ENCODE measurements at places on chromosomes 5 and 9.

GRCh38 chr9:131304676-131305355 lies 15.3 kb downstream of the PLPP7 start:
- no peak for DNase-seq

DNA sequence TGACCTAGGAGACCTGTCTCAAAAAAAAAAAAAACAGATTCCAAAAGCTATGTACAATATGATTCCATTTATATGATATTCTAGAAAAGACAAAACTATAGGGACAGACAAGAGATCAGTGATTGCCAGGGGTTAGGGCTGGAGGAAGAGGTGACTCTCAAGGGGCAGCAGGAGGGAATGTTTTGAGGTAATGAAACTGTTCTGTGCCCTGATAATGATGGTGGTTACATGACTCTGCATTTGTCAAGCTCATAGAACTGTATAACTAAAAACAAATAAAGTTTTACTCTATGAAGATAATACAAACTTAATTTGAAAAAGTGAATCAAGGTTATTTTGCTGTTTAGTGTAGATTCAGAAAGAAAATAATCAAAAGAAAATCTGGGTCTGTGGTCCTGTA lies 125.3 kb upstream of the IQGAP2 start:
- no peak for DNase-seq

DNA sequence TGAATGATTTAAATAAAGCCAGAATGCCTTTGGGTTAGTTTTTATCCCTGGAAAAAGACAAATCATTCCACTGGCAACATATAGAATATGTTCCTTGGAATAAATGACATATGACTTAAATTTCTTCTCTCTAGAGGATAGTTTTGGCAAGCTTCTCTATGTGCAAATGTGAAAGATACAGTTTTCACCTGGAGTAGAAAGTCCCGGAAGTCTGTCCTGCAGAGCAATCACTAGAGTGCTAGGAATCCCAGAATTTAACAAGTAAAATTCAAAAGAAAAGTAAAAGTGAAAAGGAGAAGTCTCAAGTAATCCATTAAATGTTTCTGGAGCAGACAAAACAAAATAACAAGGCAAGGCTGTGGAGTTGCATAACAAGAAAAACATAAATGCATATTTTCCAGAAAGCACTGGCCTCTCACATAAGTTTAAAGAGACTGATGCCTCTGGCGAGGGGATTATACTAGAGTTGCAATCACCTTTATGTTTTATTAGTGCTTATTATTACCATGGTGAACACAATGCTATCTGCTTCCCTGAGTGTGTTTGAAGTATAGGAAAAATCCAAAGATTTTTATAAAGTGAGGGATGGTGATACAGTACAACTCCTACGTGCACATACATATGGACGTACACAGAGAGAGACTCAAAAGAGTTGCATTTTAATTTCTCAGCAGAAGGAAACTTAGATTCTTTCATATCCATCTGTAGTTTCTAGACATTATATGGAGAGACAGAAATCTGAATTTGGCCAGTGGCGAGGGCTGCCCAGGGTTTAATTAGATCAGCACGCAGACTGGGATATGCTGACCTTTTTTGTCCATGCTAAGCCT lies 188.3 kb upstream of the ANKRD55 start:
- DNase-seq, result no peak

GRCh38 chr5:124806373-124807077 lies 60.1 kb upstream of the ZNF608 start:
- DNase-seq, result no peak

GRCh38 chr5:72223371-72223770 lies 96.7 kb downstream of the MRPS27 start:
- DNase-seq, result no peak

DNA sequence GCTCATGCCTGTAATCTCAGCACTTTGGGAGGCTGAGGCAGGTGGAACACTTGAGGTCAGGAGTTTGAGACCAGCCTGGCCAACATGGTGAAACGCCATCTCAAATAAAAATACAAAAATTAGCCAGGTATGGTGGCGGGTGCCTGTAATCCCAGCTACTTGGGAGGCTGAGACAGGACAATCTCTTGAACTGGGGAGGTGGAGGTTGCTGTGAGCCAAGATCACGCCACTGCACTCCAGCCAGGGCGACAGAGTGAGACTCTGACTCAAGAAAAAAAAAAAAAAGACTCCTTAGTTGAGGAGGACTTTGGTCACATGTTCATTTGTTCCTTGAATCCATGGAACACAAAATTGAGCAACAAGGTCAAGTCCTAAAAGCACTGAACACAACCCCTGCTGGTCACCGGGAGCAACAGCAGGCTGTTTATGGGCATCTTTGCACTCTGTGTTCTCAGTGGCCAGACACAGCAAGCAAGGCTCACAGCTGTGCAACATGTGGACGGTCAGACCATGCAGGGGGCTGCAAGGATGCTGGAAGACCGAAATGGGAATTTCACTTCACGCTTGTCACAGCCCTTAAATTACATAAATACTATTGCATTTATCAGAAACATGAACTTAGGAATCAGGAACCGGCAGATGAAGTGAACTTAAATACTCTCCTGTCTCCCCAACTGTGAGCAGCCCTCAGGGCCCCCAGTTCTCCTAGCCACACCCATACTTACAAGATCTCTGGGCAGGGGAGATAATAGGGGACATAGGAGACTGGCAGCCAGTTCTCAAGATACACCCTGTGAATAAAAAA lies 2.8 kb downstream of the GBGT1 start:
- DNase-seq, result no peak

DNA sequence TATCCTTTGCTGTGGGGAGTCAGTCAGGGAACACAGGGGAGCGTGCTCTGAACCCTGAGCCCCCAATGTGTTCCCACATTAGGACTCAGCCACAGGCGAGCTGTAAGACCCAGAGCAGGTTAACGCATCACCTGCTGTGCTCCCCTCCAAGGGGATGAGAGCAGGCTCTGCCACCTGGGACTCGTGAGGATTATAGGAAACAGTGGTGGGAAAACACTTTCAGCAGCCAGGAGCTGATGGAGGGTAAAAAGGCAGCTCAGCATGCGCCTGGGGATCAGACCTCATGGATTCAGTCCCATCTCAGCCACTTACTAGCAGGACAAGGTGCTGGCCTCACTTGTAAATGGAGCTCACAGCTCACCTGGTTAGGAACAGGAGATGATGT lies 9.2 kb downstream of the JADE2 start:
- DNase-seq, result no peak

DNA sequence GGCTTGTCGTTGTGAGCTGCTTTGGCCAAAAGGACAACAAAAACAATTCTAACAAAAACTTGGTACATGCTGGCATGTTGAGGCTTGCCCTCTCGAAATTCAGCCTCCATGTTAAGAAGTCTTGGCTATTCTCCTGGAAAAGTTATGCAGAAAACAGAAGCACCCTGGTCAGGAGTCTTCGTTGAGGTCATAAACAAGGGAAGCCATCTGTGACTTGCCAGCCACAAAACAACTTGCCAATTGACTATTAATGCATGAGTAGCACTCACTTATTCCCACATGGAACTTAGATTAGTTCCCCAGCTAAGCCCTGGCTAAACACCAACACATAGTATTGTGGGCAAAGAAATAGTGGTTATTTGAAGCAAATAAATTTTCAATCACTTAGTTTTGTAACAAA lies 521.0 kb upstream of the CHD1 start:
- DNase-seq, result no peak

- no peak for DNase-seq
Measured at GRCh38 chr5:97111616-97112015, 30.8 kb downstream of the LIX1 start.

DNA sequence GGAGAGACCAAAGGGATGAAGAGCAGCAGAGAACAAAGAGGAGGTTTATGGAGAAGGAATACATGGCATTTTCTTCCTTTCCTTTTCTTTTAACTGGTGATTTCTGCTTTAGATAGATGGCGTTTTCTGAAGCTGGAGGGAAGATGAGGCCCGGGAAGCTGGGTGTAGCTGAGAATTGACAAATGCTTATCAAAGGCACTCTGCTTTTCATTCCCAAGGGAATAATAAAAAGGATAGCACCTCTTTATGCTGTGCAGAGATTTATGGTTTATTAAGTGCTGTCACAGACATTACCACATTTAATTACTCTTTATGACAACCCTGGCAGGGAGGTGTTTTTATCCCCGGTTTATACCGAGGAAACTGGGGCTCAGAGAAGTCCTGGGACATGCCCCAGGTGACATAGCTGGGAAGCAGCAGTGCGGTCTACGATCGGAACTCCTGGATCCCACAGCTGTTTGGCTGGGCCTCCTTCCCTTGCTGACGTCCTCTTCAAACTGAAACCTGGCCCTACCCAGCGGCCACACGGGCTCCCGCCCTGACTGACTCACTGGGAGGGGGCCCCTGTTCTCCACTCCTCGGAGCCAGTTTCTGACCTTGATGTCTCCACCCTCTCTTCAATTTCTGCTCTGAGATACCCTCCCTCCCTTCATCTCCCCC lies 8.2 kb upstream of the EPB41L4B start:
- DNase-seq, result no peak

DNA sequence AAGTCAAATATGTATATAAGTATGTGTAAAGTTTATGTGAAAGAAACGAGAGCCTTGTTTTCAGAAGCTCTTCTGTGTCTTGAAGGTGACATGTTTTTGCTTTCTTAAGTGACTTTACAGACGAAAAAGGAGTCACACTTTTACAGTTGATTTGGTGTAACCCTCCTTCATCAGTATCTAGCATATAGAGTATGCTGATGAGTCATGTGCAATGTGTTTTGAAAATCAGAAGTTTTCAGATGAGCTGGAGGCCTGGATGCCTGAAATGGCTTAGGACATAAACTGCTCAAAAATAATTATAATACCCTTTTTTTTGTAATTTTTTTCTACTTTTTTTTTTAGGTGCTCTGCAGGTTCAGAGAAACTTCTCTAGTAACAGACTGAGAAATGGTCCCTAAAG lies 209.5 kb downstream of the CD180 start:
- no peak for DNase-seq

DNA sequence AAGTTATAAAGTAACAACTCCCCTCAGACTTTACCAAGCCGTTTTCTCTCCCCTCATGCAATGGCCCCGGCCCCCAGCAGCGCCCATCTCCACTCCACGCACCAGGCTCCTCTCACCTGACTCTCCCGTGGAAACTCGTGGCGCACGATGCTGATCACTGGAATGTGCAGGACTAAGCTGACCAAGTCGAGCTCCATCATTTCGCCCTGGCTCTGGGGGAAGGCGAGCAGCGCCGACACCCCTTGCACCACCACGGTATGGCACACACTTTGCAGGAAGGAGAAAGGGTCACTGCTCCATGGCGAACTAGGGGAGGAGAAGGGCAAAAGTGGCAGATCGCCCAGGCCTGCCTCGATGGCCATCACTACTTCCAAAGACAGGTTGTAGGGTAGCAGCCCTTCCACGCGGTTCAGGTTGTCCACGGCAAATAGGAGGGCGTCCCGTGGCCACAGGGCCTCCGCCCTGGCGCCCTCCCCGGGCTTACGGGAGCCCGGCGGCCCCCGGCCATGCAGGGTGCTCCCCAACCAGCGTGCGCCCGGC lies 1.2 kb downstream of the GRIN3A start:
- DNase-seq, result no peak

- no peak for DNase-seq
Measured at GRCh38 chr5:7584749-7585148, 188.8 kb downstream of the ADCY2 start.

GRCh38 chr5:57488215-57488955 lies 5.8 kb upstream of the ACTBL2 start:
- no peak for DNase-seq

GRCh38 chr9:87800456-87800855 lies 74.5 kb downstream of the CTSL start:
- no peak for DNase-seq

DNA sequence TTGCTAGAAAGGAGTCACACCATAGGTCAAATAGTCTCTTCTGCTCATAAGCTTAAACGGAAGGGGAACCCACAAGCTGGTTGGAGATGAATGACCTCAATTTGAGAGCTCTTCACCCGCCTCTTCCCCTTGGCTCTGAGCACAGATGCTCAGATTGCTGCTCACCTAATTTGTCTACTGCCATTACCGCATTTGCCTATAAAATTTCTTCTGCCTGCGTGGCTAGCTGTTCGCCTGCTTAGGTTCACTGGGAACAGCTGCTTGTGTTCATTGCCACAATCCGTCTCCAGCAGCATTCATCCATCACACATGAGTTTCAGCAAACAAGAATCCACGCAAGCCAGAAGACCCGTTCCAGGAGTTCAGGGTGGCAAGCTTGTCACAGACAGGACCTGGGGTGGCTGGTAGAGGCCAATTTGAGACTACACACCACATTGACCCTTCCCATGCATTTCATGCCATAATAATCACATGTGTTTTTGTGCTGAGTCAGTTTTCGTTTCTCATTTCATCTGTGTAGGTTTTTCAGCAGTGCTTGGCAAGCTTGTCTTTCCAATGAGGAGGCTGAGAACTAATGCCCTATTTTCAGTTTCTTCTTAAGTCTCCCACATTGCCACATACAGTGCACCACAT lies 50.2 kb upstream of the DNAH5 start:
- no peak for DNase-seq

Data from activated T-helper 1 cell treated with anti-CD3 and anti-CD28 coated beads, Interleukin-2, amount 50 U/mL, for 16 hours (primary cell).